H54 (cell line): ENCODE measurements at places on chromosomes 7 and 10.

- no peak for DNase-seq
Observed at GRCh38 chr10:68106656-68107055, 2.6 kb upstream of the MYPN start.

- DNase-seq = no peak
Observed at GRCh38 chr10:132459301-132460003, 62.5 kb downstream of the PWWP2B start.

DNA sequence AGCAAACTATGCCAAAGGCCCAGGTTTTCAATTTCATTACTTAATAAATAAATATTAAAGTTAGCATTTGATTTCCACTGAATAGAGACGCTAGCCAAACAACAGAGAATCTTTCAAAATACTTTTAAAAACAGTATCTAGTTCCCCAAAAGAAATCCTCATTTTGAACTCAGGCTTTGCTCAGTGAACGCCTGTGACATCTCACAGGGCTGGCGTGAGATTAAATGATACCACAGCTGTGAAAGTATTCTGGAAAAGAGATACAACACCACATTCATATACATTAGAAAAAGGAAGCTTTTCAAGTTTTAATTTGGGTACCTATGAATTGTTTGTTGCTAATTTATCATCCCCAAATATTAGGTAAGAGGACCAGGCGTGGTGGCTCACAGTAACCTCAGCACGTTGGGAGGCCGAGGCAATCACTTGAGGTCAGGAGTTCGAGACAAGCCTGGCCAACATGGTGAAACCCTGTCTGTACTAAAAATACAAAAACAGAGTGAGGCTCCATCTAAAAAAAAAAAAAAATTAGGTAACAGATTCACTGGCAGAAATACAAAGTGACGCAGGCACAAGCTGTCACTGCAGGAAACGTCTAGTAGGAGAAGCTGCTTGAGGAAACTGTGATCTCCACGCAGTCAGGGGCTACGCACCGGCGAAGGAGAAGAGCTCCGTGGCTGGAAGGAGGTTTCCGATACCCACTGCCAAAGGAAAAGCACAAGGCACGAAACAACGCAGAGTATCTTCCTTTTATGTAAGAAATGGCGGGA is 50.0 kb downstream of the AMZ1 start:
- no peak for DNase-seq

GRCh38 chr10:56547163-56547562 is 186.1 kb upstream of the ZWINT start:
- DNase-seq = no peak

- no peak for DNase-seq
Observed at GRCh38 chr7:52639981-52640380, 395.5 kb upstream of the POM121L12 start.

- no peak for DNase-seq
Observed at GRCh38 chr7:43735403-43735801, 6.1 kb upstream of the COA1 start.

GRCh38 chr10:124916098-124916584 is 25.8 kb upstream of the ZRANB1 start:
- DNase-seq = no peak

DNA sequence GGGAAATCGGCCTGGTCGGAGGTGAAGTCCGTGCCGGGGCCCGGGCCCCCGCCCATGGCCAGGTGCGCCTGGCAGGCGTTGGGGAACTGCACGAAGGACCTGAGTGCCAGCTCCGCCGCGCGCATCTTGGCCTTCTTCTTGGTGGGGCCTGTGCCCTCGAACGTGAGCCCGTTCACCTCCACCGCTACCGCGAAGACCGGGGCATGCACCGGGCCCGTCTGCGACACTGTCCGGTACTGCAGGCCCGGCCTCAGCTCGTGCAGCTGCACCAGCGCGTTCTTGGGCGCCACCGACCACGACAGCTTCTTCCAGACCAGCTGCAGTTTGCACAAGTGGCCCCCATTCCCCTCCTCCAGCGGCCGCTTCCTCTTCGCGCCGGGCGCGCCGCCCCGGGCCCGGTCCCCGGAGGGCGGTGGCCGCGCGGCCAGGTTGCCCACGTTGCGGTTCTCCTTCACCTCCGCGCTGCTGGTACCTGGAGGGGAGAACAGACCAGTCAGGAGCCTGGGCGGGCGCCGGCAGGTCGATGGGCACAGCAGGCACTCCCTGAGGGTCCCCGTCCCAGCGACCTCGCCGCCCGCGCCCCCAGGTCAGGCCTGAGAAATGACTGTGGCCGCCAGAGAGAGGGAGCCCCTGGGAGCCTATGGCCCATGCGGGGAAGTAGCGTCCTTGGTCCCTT is 307.4 kb downstream of the WDR37 start:
- no peak for DNase-seq

- DNase-seq = no peak
Observed at GRCh38 chr7:151272405-151272804, 23.9 kb upstream of the SMARCD3 start.

GRCh38 chr10:30103595-30104320 is 44.4 kb upstream of the JCAD start:
- no peak for DNase-seq

DNA sequence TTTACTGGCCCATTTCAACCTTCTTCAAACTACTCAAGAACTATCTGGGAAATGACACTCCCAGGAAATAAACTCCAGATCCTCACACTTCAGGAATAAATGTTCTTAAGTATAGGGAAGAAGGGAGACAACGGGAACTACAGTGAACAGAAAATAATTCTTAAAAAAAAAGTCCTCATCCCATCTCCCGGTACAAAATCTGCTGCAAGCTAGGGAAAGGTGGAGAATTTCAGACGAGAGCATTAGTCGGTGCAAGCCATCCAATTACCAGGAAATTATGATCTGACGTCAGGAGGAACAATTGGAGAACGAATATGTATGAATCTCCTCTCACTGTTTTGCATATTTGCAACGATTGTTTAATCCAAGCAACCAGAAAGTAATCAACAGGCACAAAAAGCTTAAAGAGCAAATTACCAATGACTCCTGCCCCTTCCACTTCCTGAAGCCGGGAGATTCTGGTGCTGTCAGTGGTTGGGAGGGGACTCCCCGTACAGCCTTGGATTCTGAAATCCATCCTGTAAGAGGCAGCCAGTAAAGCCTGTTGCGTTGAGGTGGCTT is 15.1 kb upstream of the GATA3 start:
- DNase-seq = no peak

- no peak for DNase-seq
Observed at GRCh38 chr7:128934361-128935341, 3.1 kb upstream of the IRF5 start.

DNA sequence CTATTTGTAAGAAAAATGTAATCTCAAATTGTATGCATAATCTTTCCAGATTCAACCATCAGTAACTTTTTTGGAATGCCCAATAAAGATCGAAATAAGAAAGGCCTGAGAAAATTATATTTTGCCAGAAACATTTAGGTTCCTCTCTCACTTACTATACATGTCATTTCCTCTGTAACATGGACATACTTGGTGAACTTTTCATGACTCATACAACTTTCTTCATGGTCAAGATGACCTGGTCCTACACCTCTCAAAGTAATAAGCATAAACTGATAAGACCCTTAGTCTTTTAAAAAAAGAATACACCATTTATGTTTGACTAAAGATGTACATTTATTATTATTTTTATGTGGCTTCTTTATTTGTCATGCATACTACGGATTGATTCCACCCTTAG is 125.3 kb downstream of the REEP3 start:
- no peak for DNase-seq

GRCh38 chr7:158321936-158322615 is 265.5 kb downstream of the PTPRN2 start:
- DNase-seq = no peak

DNA sequence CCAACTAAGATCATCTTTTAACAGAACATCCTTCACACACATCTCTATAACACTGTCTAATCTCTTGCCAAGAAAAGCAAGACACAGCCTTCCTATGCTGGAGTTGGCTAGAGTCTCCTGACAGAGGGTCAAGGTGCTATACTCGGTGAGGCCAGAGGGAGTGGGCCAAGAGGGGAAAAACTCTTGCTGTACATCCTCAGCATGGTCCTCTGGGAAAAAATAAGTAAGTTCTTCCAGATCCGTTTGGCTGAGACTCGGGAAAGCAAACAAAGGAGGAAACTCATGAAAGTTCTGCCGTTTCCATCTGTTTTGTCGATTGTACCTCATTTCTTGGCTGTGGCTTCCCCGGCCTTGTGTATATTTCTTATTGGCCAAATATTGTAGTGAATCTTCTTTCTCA is 33.9 kb downstream of the VWDE start:
- no peak for DNase-seq

DNA sequence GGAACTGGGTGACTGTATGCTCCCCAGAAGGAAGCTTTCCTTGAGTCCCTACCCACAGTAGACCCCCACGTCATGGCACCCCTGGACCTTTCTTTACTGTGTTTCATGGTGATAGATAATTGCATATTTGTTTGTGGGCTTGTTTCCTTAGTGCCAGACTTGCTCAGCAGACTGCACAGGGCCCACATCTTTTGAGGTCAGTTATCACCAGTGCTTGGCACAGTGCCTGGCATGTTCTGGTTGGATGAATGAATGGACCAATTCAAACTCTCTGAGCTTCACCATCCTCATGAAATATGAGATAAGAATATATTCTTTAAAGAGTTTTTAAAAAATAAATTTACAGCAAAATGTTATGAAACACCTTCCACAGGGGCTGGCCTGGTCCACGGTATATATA is 78.4 kb upstream of the EMX2 start:
- DNase-seq = no peak

DNA sequence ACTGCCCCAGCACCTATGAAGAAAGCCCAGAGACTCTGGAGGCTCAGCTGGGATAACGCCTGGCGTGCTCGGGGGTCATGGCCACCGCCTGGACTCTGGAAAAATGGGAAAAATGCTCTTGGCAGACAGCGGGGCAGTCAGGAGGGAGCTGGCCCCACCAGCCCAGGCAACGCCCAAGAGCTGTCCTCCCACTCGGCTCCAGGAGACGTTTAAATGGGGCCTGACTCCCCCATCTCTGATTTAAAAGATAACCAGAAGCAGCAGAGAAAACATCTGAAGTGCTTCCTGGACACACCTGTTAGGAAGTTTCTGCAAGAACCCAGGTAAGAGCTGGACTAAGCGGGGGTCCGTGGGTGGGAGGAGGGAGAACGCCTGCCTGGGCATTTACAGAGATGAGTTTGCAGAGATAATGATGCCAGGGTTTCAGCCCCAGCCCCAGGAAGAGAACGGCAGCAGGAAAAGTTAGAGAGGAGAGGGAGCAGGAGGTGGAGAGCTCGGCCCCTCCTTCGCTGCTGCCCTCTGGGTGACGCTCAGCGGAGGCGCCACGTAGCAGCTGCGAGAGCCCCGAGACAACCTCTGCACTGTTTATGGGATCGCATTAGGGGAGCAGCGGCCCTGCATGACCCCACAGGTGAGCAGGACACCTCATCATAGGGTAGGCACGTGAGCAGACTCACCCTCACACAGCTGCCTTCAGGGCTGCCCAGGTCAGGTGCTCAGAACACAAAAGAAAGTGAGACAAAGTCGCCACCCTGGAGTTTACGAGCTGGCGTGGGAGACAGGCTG is 83.5 kb upstream of the INSIG1 start:
- no peak for DNase-seq

- no peak for DNase-seq
Observed at GRCh38 chr7:43592326-43592725, 9.4 kb downstream of the STK17A start.

DNA sequence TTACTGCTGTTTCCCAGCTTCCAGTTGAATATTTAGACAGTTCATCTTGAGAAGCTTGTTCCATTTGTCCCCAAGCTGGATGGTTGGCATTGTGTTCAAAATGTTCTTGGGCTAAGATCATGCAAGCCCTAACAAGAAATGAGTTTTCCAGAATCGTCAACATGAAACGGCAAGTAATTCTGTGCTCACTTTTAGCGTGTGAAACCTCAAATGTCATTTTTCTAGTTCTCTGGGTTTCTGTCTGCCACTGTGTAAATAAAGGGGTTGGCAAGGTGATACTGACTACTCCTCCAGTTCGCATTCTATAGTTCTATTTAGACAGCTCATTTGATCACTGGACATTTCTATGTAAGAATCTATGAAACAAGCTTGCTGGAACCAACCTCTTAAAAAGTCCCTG is 194.0 kb downstream of the AHR start:
- DNase-seq = no peak

GRCh38 chr7:50782375-50783208 is at the start of gene GRB10:
Gene GRB10 (minus strand): TSS chr7:50782896. CDS start chr7:50732322, 50,574 bp downstream.
- DNase-seq = peak; percentile 72

- no peak for DNase-seq
Observed at GRCh38 chr7:46534664-46535588, 613.9 kb upstream of the IGFBP3 start.

DNA sequence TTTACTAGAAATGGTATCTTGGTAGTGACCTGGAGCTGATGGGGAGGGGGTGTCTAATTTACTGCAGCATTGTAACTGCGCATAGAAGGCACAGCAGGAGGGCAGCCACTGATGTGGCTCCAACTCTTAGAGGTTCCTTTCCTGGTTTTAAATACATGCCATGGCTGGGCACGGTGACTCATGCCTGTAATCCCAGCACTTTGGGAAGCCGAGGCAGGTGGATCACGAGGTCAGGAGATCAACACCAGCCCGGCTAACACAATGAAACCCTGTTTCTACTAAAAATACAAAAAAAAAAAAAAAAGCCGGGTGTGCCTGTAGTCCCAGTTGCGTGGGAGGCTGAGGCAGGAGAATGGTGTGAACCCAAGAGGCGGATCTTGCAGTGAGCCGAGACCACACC is 19.2 kb upstream of the SEC61G start:
- DNase-seq = no peak

GRCh38 chr10:12388671-12389070 is 39.3 kb downstream of the CAMK1D start:
- DNase-seq = no peak

- no peak for DNase-seq
Observed at GRCh38 chr10:15245530-15245929, 77.0 kb upstream of the NMT2 start.

DNA sequence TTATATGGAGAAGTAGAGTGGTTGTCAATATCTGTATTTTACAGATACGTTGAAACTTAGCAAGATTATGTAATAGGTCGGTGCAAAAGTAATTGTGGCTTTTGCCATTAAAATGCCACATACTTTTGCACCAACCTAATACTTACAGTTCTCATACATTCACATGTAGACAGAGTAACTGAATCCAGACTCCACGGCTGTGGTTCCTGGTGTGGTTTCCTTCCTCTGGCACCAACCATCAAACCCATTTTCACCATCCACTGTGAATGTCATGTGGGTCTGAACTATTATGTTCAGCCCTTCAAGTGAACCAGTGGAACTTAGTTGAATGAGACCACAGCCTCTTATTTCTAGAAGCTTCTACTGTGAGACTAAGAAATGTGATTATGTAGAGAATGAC is 31.5 kb upstream of the SLIT1 start:
- DNase-seq = no peak

- no peak for DNase-seq
Observed at GRCh38 chr10:63644418-63645142, 123.4 kb downstream of the REEP3 start.

GRCh38 chr7:123051916-123052315 is 56.4 kb upstream of the TAS2R16 start:
- no peak for DNase-seq
